ENCODE measurements at places on chromosomes 5 and 9. TPM values are rescaled to one million over a fixed set of nuclear protein-coding genes. Genes with fewer than 3 reads are reported as not detected.

DNA sequence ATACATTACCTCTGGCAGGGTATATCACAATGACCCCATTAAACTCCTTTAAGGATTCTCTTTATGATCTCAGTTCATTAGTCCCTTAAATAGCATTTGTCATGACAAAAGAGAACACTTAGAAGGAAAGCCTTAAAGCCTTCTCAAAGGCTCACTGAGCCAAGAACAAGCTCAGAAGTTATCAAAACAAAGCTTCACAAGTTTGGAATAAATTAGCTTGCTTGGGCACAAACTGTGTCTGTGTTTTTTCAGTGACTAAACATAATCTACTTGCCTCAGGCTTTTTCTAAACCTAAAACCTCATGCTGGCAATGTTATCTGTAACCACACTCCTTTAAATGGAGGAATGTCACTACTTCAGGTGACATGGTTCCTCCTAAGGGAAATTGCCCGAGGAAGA, 1114.9 kb upstream of the C9orf72 start:
- H3K4me1 ChIP-seq: peaks cover 22% of the 10 kb centered on the region
- peaks cover 6% of the 10 kb centered on the region for H3K36me3 ChIP-seq
- no peaks in the 10 kb centered on the region for H3K27me3 ChIP-seq

GADD45G gene
- total RNA-seq: 1.0 TPM

- no peak overlapping the region for H3K4me3 ChIP-seq
- peaks cover 13% of the 10 kb centered on the region for H3K36me3 ChIP-seq
- peaks cover 23% of the 10 kb centered on the region for H3K4me1 ChIP-seq
- H3K27ac ChIP-seq: peak overlapping the region; percentile 41
- H3K27me3 ChIP-seq: no peaks in the 10 kb centered on the region
- no peak for DNase-seq
These were observed 92.7 kb downstream of the MELK start for GRCh38 chr9:36665387-36665786.

GRCh38 chr5:130335117-130335516, 430.9 kb downstream of the CHSY3 start:
- H3K36me3 ChIP-seq: no peaks in the 10 kb centered on the region
- DNase-seq: no peak
- H3K27ac ChIP-seq: no peak overlapping the region
- H3K4me3 ChIP-seq: no peak overlapping the region

CARD6 gene
- 1.5 TPM for total RNA-seq

FGF10 gene
- total RNA-seq: not detected

DNA sequence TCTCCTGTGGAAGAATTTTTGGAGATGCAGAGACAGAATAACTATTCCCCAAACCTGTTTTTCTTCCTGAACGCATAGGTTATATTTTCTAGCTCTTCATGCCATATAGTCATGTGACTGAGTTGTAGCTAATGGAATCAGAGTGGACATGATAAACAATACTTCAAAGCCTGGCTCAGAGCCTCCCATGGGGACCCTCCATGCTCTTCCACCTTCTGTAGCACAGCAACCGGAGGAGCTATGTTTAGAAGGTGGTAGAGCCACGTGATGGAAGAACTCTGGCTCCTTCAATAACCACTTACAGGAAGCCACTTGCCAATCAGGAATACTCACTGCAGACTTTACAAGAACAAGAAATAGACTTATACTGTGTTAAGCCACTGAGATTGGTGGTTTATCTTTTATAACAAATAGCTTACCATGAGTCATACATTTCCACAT, 39.2 kb downstream of the NADK2 start:
- peaks cover 23% of the 10 kb centered on the region for H3K36me3 ChIP-seq
- no peaks in the 10 kb centered on the region for H3K27me3 ChIP-seq
- H3K27ac ChIP-seq: no peak overlapping the region
- H3K4me1 ChIP-seq: peaks cover 22% of the 10 kb centered on the region
- H3K4me3 ChIP-seq: no peak overlapping the region

OGN gene
- total RNA-seq: 2.6 TPM

GRCh38 chr9:134204991-134205578, 40.7 kb upstream of the RNU6ATAC start:
- H3K36me3 ChIP-seq: peaks cover 2% of the 10 kb centered on the region
- H3K4me1 ChIP-seq: peaks cover 13% of the 10 kb centered on the region
- no peak overlapping the region for H3K4me3 ChIP-seq

All from mesothelial cell of epicardium (in vitro differentiated cells).